ENCODE measurements at places on chromosomes 2 and 18.

DNA sequence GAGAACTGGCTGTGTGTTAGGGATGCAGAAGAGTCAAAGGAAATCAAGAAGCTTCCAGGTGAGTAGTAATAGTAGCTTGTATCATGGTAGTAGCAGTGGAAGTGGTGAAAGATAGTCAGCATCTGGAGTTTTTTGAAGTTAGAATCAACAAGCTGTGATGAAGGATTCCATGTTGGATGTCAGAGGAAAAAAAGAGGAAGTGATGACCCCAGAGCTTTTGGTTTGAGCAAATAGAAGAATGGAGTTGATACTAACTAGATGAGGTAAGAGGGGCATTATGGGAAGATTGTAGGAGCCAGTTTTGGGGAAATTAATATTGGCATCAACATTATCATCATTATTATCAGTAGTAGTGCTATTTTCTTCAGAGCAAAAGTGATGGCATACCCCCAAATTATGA is 542.2 kb downstream of the XIRP2 start:
- DNase-seq: no peak

- no peak for DNase-seq
Measured at GRCh38 chr18:3879836-3880120, 429.8 kb downstream of the TGIF1 start.

GRCh38 chr18:3595369-3596273 is 145.6 kb downstream of the TGIF1 start:
- peak; percentile 83 for DNase-seq

DNA sequence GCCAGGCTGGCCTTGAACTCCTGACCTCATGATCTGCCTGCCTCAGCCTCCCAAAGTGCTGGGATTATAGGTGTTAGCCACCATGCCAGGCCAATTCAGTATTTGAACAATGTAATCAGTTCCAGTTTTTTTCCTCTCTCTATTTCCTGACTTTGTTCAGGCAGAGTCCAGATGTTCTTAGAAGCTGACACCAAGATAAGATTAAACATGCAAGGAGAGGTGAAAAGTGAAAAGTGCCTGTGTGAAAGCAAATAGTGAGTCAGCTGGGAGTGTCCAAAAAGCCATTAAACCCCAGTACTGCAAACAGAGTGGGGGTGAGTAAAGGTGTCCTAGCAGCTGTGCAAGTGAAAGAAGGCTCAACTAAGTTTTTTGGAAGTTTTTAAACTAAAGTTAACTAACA is 231.5 kb downstream of the PTH2R start:
- DNase-seq: no peak

GRCh38 chr18:70276416-70277191 is 12.2 kb upstream of the SOCS6 start:
- DNase-seq: no peak

DNA sequence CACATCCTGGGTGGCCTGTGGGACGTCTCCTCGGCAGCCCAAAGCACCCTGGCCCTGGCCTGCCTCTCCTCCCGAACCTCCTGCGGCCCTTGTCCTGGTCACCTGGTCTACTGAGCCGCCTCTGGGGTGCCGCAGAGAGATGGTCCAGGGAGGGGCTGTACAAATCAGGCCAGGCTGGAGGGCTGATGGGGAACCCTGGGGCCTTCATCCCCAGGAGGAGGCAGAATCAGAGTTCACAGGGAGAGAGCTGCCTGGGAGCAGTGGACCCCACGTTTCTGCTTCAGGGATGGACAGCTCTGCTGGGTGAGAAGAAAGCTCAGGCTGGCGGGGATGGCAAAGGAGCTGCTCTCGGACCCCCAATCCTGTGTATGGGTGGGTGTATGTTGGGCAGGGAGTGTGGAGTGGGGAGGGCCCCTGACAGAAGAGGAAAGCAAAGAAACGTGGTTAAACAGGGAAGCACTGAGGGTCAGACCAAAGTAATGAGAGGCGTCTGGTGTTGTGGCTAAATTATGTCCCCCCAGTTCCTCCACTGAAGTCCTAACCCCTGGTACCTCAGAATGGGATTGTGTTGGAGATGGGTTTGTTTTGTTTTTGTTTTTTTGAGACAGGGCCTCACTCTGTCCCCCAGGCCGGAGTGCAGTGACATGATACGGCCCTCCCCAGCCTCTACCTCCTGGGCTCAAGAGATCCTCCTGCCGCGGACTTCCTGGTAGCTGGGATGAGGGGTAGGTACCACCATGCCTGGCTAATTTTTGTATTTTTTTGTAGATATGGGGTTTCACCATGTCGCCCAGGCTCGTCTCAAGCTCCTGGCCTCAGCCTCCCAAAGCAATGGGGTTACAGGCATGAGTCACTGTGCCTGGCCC is 73.4 kb upstream of the SMAD7 start:
- no peak for DNase-seq

DNA sequence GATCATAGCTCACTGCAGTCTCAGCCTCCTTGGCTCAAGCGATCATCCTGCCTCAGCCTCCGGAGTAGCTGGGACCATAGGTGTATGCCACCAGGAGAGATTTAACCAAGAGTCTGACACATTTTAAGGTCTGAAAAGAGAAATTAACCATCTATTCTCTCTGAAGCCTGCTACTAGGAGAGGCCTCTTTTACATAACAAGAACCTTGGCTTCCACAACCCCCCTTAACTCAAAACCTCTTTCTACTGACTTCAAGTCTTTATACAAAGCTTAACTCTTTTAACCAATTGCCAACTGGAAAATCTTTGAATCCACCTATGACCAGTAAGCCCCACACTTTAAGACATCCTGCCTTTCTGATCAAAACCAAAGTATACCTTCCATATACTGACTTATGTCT is 279.9 kb upstream of the CELF4 start:
- DNase-seq: no peak

DNA sequence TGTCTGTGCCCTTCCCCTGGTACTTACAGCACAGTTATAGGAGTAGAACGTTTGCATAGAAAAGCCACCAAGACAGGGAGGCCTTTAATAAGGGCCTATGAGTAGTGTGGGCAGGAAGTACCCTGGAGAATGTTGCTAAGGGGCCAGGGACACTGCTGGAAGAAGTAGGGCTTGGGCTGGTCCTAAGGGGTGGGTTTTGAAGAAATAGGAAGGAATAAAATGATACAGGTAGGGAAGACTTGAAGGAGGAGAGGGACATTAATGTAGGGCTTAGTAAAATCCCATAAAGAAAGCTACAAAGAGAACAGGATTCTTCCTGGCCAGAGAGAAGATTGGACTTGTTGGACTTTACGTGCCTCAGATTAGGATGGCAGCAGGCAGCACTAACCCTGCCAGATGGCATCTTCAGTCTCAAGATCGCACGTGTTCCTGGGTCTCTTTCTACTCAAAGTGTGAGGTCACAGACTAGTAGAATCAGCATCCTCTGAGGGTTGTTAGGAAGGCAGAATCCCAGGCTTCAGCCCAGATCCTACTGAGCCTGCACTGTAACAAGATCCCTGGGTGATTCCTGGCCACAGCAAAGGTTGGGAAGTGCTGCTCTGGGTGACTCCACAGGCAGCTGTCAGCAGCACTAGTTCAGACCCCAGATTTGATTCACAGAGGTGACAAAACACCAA is 39.2 kb downstream of the EPAS1 start:
- DNase-seq: peak; percentile 56

DNA sequence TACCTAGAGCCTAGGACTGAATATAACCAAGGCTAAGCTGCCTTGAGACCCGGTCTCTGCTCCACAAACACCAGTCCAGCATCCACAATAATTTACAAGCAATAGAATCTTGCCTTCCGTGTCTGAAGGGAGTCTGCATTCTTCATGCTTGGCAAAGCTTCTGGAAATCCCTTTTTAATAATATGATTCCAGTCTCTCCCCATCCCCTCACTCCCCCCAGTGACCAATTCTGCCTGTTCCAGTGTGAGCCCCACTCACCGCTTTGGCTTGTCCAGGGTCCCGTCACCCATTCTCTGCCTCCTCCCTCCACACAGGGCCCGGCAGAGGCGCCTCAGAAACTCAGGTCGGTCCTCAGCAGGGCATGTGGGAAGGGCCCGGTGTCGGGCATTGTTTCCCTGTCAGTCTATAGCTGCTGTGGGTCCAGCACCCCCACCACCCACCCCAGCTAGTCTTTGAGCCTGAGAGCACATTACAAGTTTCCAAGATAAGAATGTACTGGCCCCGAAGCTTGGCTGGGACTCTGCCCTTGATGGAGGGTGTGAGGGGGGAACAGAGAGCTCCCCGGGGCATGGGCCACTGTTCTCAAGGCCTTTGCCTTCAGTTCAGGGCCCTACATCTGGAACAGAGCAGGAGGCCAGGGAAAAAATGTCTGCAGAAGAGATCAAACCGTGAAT is 129.7 kb upstream of the MYCN start:
- DNase-seq: no peak

GRCh38 chr2:18860179-18860578 is 270.8 kb upstream of the NT5C1B start:
- peak; percentile 46 for DNase-seq

- DNase-seq: peak; percentile 25
Measured at GRCh38 chr18:3217948-3218647, 1.7 kb downstream of the MYOM1 start.

- no peak for DNase-seq
Measured at GRCh38 chr2:109601783-109602182, 12.0 kb downstream of the SEPTIN10 start.

GRCh38 chr2:45643095-45643494 is 8.4 kb upstream of the PRKCE start:
- peak; percentile 41 for DNase-seq

Data from adipocyte (in vitro differentiated cells).